Activated T-cell treated with anti-CD3 and anti-CD28 coated beads, Interleukin-2, amount 50 U/mL, for 4 hours (primary cell): ENCODE measurements at places on chromosomes 12 and 14. TPM values are rescaled to one million over a fixed set of nuclear protein-coding genes. Genes with fewer than 3 reads are reported as not detected.

GRCh38 chr12:125434936-125435443 lies 369.8 kb downstream of the AACS start:
- no peak for DNase-seq

DNA sequence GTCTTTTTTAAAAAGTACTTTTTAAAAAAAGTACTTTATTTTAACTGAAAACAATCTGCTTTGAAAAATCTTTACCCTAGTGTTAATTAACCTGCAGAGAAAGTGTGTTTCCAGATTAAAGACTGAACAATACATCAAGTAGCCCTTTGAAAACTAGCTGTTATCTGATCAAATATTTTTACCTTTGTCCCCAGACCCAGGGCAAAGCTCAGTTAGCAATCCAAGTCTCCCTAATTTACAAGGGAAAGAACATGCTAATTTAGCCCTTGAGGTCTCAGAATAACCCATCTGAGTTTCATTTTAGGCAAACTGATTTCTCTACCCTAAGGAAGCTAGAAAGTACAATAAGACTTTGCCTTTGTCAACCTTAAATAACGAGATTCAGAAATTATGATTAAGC lies 91.2 kb downstream of the PPM1H start:
- DNase-seq, result no peak

- DNase-seq, result no peak
Measured at GRCh38 chr12:113766131-113766878, 199.8 kb downstream of the RBM19 start.

DNA sequence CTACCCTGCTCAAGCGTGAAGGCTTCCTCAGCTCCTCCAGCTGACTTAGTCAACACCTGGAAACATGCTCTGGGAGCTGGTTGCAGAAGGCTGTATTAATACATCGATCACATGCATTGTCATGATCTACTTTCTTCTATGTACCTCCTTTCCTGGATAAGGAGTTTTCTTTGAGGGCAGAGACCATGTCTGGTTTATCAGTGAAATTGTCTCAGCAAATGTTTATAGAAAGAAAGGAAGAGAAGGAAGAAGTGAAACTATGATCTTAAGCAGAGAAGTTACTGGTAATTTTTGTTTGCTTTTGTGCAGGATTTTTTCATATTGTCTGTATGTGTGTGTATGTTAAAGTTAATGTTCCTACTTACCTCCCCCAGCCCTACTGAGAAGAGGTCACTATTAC lies 4.5 kb downstream of the DYRK4 start:
- DNase-seq, result no peak

DNA sequence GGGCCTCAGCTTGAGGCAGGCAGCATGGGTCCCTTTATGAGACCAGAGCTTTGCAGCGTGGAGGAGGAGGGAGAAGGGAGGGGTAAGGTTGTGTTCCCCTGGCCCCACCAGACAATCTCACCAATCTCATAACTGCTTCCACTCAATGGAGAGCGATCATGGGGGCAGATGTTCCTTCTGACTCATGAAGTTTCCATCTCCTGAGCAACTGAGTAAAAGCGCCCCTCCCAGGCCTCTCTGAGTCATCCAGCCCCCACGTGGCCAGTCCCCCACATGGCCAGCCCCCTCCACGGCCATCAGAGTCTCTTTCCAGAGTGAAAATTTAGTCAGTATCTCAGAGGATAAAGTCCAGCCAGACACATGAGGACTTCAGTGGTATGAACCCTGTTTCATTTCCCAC lies 39.2 kb upstream of the PLXNC1 start:
- DNase-seq, result peak; percentile 50

GRCh38 chr14:95561001-95561412 lies 26.2 kb downstream of the GLRX5 start:
- peak; percentile 83 for DNase-seq

GRCh38 chr14:26820138-26820537 lies 222.3 kb upstream of the NOVA1 start:
- DNase-seq, result no peak

GRCh38 chr14:88931321-88932110 lies 107.1 kb downstream of the TTC8 start:
- DNase-seq, result no peak

- no peak for DNase-seq
Measured at GRCh38 chr14:74456684-74457564, 30.9 kb upstream of the SYNDIG1L start.

DNA sequence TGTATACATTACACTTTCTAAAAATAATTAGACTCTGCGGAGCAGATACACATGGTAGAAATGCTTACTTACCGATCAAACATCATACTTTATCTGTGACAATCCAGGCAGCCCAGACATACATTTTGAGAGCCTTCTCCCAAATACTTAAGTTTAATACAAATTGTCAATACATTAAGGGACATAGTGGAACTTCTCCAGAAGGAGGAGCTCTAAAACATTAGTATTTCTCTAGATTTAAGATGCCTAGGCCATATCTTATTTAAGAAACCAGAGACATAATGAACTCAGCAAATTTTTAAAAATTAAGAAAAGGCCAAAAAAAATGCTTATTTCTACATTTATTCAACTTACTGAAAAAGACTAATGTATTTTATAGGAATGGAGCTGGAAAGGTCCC lies 16.1 kb downstream of the ACSM4 start:
- no peak for DNase-seq

DNA sequence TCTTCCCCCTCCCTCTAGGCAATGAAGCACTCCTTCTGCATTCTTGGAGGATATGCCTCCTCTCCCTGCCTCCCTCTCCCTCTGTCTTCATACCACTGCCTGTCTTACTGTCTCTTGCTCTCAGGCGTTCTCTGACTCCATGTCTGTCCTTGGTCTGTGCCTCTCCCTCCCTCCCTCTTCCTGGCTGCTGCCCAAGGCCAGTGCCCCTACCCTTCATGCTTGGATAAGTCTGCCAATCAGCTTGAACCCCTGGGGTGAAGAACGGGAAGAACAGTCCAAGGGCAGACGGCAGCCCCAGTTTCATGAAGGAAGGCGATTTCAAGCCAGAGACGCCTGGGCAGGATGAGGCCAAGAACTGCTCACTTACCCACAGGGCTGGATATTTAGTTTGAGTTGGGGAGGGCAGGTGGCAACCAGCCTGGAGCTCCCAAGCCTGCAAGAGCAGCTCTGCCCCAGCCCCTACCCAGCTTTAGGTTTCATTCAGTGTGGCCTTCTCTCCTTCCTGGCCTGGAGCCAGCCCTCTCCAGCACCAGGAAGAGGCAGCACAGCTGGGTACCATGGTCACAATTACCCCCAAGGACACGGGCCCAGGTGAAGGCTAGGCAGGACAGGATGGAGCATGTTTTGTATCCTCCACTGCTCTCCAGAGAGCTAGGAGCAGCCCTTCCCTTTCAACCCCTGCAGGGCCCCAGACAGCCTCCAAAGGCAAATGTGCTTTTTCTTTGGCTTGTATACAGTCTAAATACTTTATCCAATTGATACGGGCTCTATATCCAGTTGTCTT lies 35.8 kb upstream of the LTBP2 start:
- DNase-seq, result no peak

DNA sequence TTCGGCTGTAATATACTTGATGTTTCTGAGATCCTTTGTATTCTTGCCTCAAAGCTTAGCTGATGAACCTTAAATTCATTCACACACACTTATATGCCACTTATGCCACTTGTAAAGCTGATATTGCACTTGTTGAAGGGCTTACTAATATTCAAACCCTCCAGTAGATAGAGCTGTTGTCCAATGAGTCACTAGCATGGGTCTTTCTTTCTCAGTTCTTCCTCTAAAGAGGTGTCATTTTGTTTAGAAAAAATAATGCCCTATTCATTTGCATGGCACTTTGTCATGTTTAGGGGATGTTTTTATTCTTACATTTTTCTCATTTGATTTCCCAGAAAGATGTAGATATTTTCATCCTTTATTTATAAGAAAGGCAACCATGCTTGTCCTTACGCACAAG lies 56.4 kb downstream of the MON2 start:
- DNase-seq, result no peak

DNA sequence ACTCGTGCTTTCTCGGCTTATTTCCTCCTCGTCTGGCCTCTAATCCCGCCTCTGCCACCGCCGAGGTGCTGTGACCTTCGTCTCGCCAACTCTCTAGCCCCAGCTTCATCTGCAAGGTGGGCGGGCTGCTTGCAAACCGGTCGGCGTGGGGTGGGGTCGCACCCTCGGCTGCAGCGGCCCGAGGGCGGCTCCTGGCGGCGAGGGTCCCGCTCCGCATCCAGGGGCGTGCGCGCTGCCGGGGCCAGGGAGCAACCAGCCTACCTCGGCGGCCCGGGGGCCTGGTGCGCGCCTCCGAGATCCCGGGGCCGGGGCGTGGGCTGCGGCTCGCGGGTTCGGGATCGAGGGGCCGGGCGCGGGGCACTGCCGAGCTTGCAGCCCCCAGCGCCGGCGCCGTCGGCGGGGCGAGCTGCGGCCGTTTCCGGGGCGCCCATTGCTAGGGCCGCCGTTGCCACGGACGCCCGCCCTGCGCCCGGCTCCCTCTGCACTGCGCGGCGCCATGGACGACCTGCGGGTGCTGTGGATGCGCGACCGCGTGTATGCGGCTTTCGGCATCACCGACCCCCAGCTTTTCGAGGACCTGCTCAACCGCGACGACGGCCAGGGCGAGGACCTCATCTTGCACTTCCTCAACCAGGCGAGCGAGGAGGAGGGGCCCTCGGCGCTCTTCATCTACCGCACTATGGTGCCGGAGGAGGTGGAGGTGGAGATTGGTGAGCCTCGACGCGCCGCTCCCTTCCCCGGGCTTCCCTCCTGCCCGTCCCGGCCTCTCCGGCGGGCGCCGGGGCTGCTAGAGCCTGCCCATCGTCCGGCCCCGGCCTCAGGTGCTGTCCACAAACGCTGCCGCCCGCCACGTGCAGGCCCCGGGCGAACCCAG lies at the start of gene DNAH10:
TSS of gene DNAH10 (plus strand) at position 461 of the 874 bp plus-strand sequence. CDS start at position 497, 36 bp downstream.
- peak; percentile 32 for DNase-seq

- no peak for DNase-seq
Measured at GRCh38 chr12:113071135-113072112, 14.9 kb downstream of the DTX1 start.

DNA sequence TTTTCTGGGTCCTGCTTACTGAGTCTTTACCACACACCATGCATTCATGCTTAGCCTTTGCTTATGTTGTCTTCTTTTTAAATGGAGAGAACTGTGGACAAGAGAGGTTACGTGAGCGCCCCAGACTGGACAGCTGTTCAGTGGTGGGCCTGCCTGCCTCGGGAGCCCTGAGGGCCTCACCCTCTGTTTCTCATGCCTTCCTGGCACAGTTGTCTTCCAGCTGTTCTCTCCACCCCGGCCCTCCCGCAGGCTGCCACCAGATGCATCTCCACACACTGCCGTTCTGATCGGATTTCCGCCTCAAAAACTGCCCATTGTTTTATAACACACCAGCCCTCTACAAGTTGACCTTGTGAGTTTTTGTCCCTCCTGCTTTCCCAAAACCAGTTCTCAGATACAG lies 100.8 kb downstream of the SAMD4A start:
- DNase-seq, result no peak

DNA sequence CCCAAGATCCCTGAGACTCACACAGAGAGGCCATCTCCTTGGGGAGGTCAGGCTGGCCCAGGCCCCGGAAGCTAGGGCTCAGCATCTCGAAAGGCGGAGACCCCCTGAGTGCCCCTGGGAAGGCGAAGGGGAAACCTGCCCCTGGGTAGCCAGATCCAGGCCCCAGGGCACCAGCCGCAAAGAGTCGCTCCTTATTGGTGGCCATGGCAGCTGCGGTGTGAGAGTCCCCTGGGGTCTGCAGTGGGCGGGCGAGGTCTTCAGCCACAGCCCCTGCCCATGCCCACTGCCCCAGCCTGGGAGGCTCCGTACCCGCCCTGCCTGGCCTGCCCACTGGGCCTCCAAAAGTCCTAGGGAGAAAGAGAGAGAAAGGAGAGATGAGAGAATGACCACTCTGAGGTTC lies 4.7 kb downstream of the RARG start:
- no peak for DNase-seq

GRCh38 chr14:92540472-92541048 lies 27.0 kb downstream of the RIN3 start:
- no peak for DNase-seq

FKBP3 gene
- 37.4 TPM for total RNA-seq

SALL2 gene
- 1.8 TPM for total RNA-seq

BCL2L2 gene
- total RNA-seq, result 0.40 TPM

ANKS1B gene
- 0.16 TPM for total RNA-seq

GPRC5D gene
- not detected for total RNA-seq

FKBP11 gene
- 171 TPM for total RNA-seq

NTF3 gene
- total RNA-seq, result not detected

NID2 gene
- total RNA-seq, result 0.29 TPM

PROX2 gene
- total RNA-seq, result not detected

SERPINA3 gene
- total RNA-seq, result 2.4 TPM

KCNA5 gene
- total RNA-seq, result not detected

RNF212B gene
- total RNA-seq, result not detected
